ENCODE measurements at places on chromosomes 6 and 20.

DNA sequence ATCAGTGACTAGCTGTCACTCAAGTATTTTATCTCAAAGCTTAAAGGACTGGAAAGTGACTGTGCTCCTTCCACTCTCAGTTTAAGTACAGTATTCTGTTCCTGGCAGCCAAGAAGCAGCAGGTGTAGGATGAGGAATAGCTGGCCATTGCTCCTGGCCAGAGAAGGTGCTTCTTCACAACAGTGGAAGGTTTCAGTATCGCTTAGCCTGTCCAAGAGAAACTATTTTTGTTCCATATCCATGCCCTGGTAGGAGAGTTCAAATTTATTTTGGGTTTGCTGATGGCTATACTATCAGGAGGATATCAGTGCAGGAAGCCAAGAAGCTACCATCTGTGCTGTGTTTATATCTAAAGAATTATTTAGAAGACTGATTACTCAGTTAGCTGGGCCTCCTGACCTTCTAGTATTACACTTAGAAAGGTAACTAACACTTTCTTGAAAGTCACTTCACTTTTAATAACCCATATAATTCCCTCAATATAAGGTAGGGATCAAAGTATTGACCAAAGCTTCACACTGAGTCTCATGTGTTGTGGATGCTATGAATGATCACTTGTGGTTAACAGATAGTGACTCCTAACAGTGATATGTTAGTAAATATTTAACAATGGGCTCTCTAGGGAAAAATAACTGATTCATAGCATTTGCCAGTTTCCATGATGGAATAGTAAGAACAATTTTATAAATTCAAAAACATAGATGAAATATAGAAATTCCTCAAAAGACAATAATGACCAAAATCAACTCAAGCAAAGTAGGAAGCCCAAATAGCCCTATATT is 99.9 kb downstream of the AIG1 start:
- no peak for DNase-seq

GRCh38 chr6:169978615-169979161 is 227.3 kb downstream of the ERMARD start:
- no peak for DNase-seq

- no peak for DNase-seq
Observed at GRCh38 chr6:73263570-73263909, 544 bp upstream of the KHDC1 start.

- no peak for DNase-seq
Observed at GRCh38 chr20:53579266-53579580, 14.4 kb downstream of the ZNF217 start.

DNA sequence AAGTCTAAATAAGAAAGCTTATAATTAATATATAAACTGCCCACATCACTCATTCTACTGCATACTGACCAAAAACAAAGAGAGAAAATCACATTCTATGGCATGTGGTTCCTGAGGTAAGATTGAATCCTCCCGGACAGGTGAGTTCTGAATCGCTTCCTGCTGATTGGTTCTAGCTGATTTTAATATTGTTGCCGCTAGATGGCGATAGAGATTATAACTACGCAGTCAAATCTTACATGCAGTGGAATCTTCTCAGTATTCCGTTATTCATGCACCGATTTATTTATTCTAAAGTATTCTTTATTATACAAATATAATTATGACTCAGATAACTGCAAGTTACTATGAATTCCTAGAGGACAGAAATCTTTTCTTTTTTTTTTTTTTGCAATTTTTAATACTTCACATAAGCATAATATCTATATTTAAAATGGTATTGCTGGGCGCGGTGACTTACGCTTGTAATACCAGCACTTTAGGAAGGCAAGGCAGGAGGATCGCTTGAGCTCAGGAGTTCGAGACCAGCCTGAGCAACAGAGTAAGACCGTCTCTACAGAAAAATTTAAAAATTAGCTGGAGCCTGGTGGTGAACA is 24.2 kb upstream of the TMX4 start:
- DNase-seq: no peak

DNA sequence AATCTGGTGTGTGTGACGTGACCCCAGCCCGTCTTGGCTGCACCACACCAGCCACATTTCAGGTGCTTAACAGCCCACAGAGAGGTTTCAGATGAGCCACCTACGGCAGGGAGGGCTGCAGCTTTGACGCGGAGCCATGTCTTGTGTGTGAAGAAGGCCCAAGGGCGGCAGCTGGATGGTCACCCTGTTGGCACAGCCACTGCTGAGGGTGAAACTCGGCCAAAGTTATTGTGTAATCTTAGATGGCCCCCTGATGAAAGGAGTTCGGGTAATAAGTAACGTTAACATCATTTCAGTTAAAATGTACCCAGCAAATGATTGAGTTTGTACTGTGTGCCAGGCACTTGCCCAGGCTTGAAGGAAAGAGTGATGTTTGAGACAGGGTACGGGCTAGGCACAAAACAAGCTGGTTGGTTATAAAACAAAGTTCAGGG is 97.2 kb downstream of the SSR1 start:
- DNase-seq: no peak

- no peak for DNase-seq
Observed at GRCh38 chr20:41171736-41172295, 34.5 kb downstream of the PLCG1 start.

GRCh38 chr6:77440206-77440976 is 22.9 kb downstream of the HTR1B start:
- DNase-seq: no peak

GRCh38 chr20:4459081-4459480 is 262.6 kb upstream of the PRND start:
- DNase-seq: no peak

GRCh38 chr20:57291003-57291402 is 24.6 kb upstream of the BMP7 start:
- no peak for DNase-seq

- no peak for DNase-seq
Observed at GRCh38 chr6:43759907-43760206, 10.2 kb upstream of the VEGFA start.

- DNase-seq: no peak
Observed at GRCh38 chr20:64047968-64048401, 1.5 kb downstream of the SOX18 start.

- DNase-seq: no peak
Observed at GRCh38 chr6:2471472-2471871, 226.1 kb upstream of the GMDS start.

DNA sequence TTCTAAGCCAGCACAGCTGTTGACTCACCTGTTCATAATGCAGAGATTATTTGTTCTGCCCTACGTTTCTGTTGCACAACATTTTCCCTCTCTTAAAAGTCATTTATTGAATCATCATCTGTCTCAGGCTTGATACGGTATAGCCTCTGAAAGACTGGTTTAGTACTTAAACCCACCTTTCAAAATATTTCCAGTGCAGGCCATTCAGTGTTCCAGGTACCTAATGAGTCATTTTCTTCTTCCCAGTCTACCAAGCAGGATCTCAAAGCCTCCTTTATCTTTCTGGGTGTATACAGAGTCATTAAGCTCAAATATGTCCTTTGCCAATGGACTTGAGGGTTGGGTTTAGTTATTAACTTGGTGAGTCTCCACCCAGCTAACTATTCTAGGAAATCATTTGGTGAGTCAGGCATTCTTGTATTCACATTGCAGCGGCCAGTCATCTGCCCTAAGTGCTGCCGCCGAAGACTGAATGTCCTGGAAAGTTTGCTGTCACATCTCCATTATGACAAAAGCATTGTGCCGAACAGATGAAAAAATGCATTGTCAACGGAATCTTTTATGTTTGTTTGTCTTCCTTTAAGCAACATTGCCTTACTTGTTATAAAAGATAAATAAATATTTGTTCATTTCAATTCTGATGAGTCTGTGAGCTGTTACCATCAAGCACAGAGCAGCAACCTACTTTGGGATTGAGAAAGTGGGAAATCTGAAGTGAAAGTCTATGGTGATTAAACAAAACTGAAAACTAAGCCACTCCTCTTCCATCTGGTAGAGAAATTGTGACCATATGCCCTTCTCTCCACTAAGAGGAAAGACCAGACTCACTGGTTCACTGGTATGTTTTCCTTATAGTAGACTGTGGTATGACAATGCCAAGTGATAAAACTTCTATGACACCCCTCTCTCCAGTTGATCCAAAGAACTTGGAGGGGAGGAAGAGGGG is 14.3 kb upstream of the FAM135A start:
- DNase-seq: no peak

DNA sequence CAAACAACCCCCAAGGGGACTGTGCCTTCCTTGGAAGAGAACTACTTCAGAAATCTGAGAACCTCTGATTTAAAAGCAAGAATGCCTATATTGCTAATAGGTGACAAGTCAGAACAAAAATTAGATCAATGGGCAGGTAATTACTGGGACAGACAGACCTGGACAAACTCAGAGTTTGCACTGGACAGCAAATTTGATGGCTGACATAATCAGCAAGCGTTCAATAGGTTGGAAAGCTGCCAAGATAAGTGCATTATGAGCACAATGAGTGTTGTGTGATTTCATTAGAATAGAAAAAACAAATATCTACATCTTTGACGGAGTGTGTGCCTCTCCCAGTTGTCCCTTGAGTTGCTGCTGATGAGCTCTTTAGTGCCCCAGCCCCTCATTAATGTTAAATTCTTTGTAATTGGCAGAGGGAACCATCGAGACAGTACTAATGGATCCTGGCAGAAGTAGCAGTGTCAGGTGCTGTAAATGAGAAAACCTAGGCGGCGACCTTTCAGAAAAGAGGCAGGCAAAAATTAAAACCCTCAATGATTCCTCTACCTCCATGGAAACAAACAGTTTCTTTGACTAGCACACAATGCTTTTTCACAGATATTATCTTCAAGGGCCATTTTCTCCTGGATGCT is 116.5 kb upstream of the COL21A1 start:
- DNase-seq: no peak

All from activated T-cell treated with anti-CD3 and anti-CD28 coated beads for 48 hours (primary cell).